Activated T-helper 1 cell treated with anti-CD3 and anti-CD28 coated beads, Interleukin-12 subunit alpha, Interleukin-12 subunit beta, Interleukin-2, Interleukin-4 antibody, amounts not matched to agents 30 ng/mL and 10 ng/mL and 1 ng/mL, durations not matched to agents 14 hours and 24 hours and 36 hours (primary cell): ENCODE measurements at places on chromosomes 12 and 14.

- no peak for DNase-seq
These were observed 41.7 kb downstream of the RPH3A start for GRCh38 chr12:112833267-112833666.

DNA sequence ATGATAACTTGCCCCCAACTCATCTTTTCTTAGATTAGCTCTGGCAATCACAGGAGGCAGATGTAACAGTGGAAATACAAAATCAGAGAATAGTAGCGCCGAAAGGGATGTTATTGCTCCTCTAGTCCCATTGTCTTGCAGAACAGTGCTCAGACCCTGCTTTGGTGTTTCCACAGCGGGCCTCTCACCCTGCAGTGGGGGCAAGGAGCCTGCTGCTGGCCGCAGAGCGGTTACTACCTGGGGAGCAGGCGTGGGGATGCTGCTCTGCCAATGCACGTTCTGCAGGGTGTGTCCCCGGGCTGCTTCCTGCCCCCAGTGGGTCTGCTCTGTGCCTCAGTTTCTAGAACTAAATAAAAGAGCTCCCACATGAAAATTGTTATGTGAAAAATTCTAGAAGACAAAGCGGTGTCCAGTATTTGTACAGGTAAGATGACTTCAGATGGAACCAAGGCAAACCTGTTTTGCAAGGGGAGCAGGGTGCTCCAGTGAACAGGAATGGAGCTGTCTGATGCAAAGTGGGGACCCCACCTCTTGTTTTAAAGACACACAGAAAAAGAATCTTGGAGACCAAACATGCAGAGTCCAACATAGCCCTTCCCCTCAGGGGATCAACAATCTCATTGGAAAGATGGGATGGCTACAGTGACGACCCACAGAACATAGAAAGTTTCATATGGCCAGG lies 35.5 kb downstream of the LRRC74A start:
- no peak for DNase-seq

DNA sequence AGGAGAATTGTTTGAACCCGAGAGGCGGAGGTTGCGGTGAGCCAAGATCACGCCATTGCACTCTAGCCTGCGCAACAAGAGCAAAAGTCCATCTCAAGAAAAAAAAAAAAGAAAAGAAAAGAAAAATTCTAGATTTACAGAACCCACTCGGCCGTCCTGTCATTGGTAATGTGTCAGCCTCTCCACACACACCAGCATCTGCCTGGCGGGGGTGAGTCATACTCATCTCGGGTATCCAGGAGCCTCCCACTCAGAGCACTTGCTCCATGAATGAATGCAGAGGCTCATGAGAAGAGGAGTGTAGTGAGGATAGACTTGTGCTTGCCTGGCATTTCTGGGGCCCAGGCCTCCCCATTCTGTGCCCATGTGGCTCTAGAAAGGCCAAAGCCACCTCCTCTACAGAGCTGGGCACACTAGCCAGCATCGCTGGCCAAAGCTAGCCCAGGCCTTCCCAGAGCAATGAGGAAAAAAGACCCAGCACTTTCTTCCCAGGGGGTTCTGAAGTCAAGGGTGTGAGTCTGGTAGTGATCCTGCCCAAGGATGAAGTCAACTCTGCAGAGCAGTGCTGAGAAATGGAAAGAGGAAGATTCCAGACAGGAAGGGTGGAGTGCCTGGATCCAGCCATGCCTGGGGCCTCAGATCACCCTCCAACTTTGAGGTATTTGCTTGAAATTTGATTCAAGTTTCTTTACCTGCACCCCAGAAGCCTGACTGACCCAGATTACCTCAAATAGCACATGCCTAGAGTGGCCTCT lies 31.2 kb upstream of the KLC1 start:
- no peak for DNase-seq

DNA sequence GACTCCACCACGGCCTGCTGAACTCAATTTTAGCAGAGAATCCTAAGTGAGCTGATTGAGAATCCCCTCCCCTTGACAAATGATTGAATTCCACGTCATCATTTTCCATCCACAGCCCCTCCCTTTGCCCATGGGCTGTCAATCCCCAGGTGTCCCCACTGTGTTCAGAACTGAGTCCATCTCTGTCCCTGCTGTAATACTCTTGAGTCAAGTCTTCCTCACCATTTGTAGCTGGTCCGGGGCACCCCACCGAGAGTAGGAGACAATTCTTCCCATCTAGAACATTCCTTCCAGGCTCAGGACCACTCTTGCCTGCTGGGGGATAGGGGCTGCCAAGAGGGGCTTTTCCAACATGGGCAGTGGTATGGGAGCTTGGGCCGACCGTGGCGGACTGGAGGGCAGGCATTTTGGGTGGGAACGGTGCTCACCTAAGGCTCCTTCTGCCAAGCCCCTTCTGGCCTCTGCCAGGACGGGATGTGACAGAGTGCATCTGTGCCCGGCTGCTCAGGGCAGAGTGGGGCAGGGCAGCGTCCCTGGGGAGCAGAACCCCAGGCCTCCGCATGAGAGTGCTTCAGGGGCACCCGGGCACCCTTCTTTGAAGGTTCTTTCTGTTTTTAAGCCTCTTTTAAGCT lies 218.1 kb upstream of the RTL1 start:
- no peak for DNase-seq

DNA sequence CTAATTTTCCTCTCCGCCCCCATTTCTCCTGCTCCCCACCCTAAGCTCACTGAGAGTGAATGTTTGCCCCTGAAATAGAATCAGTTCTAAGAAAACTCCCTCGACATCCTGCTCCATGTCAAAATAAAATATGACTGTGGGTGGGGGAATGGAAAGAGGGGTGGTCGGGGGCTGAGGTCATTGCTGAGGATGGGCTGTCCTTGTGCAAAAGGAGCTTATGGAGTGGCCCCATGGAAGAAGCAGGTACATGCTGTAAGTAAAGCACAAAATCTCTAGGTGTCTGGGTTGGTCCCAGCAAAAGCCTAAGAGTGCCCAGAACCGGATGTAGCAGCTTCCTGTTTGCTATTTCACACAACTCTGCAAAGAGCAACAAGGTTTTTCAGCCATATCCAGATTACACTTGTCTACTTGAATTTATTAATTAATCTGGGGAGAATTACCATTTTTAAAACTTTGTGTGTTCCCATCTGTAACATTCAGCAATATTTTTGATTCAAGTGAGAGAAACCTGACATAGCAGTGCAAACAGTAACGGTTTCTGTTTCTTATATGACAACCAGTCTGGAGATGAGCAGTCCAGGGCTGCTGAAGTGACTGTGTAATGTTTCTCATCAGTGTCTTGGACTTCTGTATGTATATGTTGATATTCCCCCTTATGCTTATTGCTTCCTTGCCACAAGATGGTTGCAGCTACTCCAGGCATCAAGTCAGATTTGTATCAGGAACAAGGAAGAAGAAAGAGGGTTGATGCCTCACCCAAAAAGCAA lies 40.4 kb upstream of the GZMB start:
- DNase-seq = peak; percentile 55

GRCh38 chr12:2052826-2053678 lies at the start of gene CACNA1C:
CACNA1C (plus strand) TSS chr12:2052987; CDS start chr12:2053563, 576 bp downstream.
- peak; percentile 34 for DNase-seq

GRCh38 chr12:103241184-103241583 lies 254.6 kb downstream of the C12orf42 start:
- no peak for DNase-seq

DNA sequence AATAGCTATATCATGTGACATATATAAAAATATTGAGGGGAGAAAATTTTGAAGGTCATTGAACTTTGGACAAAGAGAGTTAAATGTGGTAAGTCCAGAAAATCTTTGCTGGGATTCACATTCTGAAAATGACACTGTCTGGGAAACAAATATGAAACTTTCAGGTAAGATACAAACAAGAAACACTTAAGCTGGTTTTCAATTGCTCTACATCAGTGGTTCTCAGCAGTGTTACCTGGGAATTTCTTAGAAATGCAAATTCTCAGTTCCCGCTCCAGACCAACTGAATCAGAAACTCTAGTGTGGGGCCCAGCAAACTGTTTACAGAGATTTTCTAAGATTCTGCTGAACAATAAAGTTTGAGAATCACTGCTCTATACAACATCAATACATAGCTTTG lies 3.6 kb upstream of the CDK17 start:
- no peak for DNase-seq

GRCh38 chr12:108738170-108738569 lies 6.9 kb upstream of the CORO1C start:
- no peak for DNase-seq

DNA sequence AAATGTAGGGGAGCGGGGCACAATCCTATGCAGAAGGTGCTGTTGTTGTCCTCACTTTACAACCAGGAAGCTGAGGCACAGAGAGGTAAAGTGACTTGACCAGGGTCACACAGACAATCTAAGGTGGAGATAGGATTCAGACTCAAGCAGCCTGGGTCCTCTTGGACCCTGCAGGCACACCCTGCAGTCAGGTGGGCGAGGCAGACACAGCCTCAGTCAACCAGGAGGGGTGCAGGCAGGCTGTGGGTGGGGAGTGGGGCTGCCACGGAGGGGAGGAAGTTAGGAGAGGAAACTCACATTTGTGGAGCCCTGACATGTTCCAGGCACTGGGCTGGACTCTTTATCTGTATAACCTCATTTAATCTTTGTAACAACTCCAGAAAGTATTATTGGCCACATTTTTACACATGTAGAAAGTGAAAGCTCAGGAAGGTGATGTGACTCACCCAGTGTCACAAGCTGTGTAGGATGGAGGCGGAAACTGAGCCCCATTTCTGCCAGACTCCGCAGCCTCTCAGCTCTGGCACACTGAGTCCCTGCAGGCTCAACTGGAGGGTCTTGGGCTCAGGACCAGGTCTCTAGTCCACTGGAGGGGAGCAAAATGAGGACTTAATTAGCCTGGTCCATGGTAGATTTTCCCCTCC lies 24.9 kb upstream of the CHGA start:
- peak; percentile 12 for DNase-seq

DNA sequence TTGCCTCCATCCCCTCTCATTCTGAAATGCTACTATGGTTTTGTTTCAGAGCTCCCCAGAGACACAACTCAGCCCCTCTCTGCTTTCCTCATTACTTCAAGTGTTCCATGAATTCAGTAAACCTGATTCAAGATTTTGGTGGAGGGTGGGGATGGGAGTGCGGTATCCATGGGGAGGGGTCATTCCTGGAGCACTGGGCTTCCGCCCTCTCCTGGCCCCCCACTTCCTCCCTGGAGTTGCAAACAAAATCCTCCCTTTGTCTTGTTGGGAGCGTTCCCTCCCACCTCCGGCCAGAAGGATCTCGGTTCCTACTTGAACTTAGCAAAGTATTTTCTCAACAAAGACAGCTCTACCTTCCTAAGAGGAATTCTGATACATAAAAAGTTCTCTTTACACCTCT lies 71.8 kb upstream of the LTA4H start:
- DNase-seq = no peak

GRCh38 chr14:61503167-61503801 lies 181.9 kb downstream of the PRKCH start:
- DNase-seq = peak; percentile 51

DNA sequence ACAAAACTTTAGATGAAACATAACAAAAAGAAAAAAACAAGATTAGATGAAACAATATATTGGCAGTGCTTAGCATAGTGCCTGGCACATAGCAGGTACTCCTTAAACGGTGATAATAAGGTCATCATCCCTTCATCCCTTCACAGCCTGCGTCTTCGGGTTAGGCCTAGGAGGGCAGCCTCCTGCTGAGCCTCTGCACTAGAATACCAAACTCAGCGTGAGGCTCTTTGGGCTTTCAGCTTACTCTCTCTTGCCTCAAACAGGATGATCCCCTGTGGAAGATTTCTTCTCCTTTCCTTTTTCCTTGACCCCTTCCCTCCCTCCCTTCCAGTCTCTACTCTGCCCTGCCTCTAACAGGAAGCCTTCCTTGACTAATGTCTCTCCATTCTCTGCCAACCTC lies 14.4 kb upstream of the FIGNL2 start:
- DNase-seq = no peak

- DNase-seq = peak; percentile 29
These were observed 34.8 kb downstream of the HIGD1C start for GRCh38 chr12:50986966-50987737.

GRCh38 chr12:66925083-66925482 lies 246.2 kb upstream of the GRIP1 start:
- DNase-seq = no peak

GRCh38 chr12:113287146-113287898 lies 47.6 kb downstream of the SLC8B1 start:
- no peak for DNase-seq

- DNase-seq = peak; percentile 25
These were observed 495 bp downstream of the ADIPOR2 start for GRCh38 chr12:1691123-1692007.

DNA sequence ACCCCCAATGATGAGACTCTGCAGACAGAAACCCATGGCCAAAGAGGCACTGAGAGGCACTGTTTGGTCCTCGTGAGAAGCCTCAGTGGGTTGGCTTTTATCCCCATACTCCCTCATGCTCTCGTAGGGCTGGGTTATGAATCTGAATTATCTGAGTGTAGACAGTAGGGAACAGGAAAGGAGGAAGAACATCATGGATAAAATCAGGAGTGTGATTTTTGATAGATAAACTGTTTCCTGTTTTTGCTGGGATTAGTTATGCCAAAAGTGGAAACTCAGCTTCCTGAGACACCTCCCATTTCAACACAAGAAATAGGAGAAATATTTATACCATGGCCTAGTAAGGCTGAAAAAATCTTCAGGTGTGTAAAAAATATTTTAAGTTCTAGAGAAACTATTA lies 177.9 kb downstream of the PPM1H start:
- no peak for DNase-seq

DNA sequence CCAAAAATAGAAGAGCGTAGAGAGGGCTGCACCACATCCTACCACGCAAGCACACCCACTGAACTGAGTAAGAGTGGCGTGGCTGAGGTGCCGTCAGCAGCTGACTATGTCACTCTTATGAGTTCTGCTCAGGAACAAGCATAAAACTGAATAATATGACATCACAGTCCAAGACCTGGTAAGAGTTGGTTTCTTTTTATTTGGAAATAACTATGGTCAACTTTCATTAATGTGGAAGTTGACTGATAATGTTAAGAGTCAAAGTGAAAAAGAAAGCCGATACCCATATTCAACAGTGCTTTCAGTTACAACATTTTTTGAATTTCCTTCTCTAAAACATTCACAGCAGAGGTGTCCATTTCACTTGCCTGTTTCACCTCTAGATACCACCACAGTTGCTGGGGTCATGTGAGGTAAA lies 44.6 kb downstream of the GNS start:
- no peak for DNase-seq

DNA sequence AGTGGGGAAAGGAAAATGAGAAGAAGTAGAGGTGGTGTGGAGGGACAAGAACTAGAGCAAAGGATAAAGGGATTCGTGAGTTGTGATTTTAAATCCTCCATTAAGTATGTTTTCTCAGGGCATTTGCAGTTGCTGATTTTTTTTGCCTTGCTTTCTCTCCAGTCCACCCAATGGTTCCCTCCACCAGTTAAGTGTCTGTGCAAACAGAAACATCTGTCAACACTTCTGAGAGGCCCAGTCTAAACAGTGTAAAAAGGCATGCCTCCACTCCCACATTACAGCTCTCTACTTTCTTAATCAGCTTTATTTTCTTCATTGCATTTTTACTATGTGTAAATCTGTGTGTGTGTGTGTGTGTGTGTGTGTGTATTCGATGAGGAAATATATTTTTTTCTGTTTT lies 141.2 kb downstream of the PPFIA2 start:
- no peak for DNase-seq

DNA sequence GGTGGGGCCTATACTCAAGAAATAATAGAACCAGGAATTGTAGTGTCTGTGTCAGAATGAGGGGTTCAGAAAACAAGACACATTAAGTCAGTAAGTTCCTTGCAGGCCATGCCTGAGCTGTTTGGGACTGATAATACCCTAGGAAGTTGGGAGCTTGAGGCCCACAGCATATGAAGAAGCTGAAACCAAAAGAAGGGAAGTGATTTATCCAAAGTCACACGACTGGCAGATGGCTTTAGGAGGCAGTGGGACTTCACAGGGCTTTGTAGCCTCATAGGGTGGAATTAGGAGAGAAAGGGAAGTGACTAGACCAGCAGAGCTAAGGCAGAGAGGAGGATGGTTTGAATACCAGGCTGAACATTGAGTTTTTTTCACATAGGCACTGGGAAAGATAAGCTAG lies 56.6 kb upstream of the SRSF5 start:
- no peak for DNase-seq
